ENCODE measurements at places on chromosomes 5 and 9.

GRCh38 chr5:136309932-136310598 is 55.3 kb downstream of the TRPC7 start:
- no peak for DNase-seq

DNA sequence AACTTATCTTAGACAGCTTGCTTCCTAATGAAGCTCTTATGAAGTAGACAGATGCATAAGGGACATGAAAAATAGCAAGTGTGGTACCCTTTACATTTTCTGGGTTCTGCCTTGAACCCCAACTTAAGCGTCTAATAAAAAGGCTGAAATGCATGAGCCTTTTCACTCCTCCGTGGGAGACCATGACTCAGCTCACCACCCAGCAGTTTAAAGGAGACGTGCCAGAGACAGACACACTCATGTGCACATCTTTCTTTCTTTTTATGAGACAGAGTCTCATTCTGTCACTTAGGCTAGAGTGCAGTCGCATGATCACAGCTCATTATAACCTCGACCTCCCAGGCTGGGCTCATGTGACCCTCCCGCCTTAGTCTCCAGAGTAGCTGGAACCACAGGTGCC is 22.3 kb downstream of the CTXN3 start:
- DNase-seq, result no peak

DNA sequence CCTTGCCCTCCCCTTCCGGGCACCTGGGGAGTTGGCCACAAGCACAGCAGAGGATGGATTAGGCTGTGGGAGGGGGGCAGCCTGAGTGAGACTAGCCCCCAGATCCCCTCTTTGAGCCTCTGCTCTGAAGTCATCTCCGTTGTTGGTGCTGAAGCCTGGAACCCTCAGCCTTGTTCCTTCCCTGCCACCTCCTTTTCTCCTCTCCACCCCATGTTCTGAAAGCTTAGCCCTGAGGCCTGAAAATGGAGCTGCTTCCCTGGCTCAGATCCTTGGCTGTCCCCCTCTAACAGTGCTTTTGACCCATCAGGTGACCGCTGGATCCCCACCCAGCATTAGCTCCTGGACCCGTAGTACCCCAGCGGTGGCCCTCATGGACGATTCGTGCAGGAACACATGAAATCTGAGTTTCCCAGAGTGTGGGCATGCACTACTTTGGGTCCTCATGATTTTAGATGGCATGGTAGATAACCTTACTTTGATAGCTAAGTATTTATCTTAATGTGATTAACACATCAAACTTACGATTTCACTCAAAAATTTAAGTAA is 21.6 kb upstream of the ANGPTL2 start:
- no peak for DNase-seq

GRCh38 chr9:97604901-97605645 is 28.1 kb downstream of the TSTD2 start:
- DNase-seq, result no peak

DNA sequence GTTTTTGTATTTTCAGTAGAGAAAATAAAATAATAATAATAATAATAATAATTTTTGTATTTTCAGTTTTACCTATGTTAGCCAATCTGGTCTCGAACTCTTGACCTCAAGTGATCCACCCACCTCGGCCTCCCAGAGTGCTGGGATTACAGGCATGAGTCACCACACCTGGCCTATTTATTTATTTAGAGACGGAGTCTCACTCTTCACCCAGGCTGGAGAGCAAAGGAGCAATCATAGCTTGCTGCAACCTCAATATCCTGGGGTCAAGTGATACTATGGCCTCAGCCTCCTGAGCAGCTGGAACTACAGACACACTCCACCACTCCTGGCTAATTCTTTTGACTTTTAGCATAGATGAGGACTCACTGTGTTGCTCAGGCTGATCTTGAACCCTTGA is 167.5 kb downstream of the TLE1 start:
- peak; percentile 17 for DNase-seq

DNA sequence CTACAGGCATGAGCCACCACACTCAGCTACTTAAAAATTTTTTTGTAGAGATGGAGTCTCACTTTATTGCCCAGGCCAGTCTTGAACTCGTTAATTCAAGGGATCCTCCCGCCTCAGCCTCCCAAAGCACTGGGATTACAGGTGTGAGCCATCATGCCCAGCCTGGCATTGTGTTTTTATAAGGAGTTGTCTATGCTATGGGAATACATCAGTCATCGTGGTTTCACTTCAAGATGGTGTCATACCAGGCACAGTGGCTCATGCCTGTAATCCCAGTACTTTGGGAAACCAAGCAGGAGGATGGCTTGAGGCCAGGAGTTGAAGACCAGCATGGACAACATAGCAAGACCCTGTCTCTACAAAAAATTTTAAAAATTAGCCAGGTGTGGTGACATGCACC is 49.7 kb downstream of the CYSTM1 start:
- no peak for DNase-seq

DNA sequence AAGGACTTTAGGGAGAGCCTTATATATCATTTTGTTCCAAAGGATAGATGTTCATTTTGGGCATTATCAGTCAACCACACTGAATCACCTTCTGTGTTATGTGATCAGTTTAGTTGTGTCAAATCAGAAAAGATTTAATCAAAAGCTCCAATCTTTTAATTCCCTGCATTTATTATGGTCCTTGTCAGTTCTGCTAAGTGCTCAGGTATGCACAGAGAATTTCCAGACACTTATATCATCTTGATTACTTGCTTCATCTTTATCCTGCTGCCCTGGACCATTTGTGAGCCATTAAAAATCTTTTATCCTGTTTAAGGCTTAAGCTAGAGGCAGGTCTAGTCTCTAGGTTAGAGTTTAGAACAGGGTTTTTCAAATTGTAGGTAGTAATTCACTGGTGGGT is 179.1 kb downstream of the CWC27 start:
- no peak for DNase-seq

DNA sequence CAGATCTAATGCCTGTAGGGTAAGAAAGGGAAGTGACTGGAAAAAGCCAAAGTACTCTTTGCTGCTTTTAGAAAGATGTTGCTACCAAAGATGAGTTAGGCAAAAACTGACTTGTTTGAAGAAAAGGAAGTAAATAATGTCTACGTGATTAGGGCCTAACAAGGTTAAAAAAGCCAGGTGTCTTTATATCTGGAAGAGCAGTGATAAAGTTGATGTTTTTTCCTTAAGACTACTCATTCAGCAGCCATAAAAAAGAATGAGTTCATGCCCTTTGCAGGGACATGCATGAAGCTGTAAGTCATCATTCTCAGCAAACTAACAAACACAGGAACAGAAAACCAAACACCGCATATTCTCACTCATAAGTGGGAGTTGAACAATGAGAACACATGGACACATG is 13.5 kb upstream of the AMACR start:
- no peak for DNase-seq

DNA sequence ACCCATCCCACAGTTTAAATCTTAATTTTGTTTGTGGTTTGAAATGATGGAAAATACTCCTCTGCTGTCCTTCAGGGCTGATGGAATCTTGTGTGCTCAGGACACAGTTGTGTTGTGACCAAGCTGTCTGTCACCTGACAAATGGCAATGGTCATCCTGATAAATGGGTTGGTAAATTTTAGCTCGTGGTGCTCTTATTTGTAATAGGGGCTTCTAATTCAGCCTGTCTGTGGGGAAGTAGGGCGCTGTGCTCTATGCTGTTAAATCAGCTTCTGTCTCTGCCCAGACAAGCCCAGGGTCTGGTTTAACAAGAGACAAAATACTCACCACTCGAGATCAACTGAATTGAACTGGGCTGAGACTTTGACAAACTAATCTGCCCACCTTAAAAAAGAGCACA is 4.5 kb downstream of the LRRTM2 start:
- no peak for DNase-seq

DNA sequence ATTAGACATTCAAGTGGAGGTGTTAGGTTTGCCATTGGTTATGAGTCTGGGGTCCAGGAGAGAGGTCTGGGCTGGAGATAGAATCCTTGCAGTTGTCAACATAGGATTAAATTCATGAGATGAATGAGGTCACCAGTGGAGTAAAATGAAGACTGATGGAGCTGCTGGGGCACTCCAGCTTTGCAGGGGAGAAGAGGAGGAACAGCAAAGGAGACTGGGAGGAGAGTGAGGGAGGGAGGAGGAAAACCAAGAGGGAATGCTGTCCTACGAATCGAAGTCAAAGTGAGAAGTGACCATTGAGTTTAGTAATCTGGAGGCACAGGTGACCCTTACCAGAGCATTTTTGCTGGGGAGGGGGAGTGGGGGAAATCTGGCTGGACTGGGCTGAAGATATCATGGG is 178.2 kb upstream of the NR3C1 start:
- no peak for DNase-seq

GRCh38 chr5:55645304-55645703 is 66.8 kb downstream of the SLC38A9 start:
- DNase-seq, result peak; percentile 16

DNA sequence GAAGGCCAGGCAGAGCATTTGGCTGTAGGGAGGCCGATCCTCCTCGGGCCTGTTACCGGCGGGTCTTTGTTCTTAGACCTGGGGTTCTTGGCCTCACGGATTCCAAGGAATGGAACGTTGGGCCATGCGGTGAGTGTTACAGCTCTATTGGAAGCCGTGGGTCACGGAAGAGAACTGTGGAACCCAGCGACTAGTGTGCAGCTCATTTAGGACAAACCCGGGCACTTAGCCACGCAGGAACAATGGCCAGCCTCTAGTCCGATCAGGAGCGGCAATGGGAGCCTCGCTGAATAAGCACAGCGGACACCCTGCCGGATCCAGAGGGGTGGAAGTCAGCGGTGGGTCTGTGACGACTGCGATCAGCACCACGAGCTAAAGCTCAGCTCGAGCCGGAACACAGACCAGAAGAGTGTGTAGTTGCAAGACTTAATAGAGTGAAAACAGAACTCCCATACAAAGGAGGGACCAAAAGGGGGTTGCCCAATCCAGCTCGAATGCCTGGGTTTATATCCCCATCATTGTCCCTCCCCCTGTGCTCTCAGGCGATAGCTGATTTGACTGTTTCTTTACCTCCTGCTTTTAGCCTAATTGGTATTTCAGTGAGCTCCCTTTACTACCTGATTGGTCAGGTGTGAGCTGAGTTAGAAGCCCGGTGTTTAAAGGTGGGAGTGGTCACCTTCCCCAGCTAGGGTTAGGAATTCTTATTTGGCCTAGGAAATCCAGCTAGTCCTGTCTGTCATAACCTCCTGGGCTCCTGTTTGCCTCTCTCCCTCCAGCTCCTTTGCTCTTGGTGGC is 53.7 kb upstream of the RPL26L1 start:
- no peak for DNase-seq

- DNase-seq, result peak; percentile 26
Observed at GRCh38 chr9:110443146-110443865, 105.6 kb upstream of the TXNDC8 start.
